ENCODE measurements at places on chromosomes 2 and 18.

- no peak for DNase-seq
Measured at GRCh38 chr18:79774111-79774510, 23.6 kb upstream of the KCNG2 start.

- DNase-seq = peak; percentile 65
Measured at GRCh38 chr18:23453680-23454058, 582 bp downstream of the RIOK3 start.

DNA sequence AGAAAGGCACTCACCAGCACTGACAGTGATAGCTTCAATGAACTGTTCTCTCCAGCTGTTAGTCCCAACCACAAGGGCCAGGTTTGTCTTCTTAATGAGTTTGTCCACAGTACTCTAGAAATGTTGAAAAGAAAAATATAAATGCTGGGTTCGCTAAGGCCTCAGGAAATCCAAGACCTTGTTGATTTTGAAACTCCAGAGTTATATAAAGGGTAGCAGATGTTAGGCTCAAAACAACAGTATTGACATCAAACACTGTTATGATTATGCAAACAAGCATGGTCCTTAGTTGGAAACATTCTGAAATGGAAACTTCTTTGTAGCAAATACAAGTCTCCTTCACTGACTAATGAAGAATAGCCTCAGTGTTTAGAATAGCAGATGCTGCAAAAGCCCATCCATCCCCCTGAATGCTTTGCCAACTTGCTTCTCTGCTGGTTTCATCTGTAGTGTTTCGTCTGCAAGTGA lies 291.1 kb downstream of the SLC8A1 start:
- DNase-seq = no peak

- DNase-seq = no peak
Measured at GRCh38 chr2:23321751-23322150, 63.2 kb upstream of the KLHL29 start.

DNA sequence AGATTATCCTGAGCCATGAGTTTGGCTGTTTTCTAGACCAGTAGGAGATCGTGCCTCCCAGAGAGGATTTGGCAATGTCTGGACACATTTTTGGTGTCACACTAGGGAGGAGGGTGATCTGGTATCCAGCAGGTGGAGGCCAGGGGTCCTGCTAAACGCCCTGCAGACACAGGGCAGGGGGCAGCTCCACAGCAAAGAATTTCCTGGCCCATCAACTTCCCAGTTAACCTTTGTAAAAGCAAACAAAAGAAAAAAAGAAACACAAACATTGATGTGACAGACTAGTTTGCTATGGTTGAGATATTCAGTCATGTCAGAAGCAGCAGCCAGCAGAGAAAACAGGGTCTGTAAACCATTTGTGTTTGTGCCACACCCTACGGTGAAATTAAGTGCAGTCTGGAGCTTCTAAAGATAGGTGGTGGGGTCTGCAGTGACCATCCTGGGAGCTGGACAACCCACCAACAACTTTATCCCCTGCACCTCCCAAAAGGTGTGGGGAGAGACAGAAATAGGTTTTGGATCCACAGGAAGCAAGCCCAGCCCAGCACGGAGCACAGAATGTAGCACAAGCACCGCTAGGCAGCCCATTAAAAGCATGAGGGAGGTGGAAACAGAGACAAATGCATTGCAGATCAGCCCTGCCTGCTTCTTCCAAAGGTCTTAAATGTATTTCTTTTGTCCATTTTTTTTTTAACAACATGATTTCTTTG lies 232.5 kb downstream of the MYT1L start:
- no peak for DNase-seq

- no peak for DNase-seq
Measured at GRCh38 chr18:74132201-74132600, 15.4 kb downstream of the FBXO15 start.

GRCh38 chr2:75311993-75312392 lies 112.7 kb upstream of the TACR1 start:
- DNase-seq = no peak

DNA sequence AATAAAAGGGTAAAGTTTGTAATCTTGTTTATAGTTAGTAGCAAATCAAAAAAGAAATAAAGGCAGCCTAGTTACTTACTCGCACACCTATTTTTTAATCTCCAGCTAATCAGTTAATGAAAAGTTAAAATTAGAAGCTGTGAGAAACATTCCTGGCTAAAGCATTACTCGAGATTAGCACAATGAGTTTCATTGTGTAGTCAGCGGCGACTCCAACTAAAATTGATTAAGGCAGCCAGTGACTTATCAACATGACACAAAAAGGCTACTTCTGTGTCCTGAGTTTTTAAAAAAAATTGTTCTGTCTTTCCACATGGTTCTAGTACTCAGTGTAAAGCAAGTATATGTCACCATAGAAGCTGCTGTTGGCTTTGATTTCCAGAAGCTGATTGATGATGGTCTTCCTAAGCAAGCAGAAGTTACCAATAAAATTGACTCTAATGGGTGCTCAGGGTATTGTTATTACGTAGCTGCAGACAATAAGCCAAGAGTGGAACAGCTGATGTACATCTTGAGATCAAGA lies 159.2 kb downstream of the CPS1 start:
- DNase-seq = no peak

GRCh38 chr2:101893681-101894381 lies 97.9 kb upstream of the IL1R2 start:
- DNase-seq = no peak

- peak; percentile 31 for DNase-seq
Measured at GRCh38 chr2:222756951-222757650, 85.6 kb downstream of the MOGAT1 start.

DNA sequence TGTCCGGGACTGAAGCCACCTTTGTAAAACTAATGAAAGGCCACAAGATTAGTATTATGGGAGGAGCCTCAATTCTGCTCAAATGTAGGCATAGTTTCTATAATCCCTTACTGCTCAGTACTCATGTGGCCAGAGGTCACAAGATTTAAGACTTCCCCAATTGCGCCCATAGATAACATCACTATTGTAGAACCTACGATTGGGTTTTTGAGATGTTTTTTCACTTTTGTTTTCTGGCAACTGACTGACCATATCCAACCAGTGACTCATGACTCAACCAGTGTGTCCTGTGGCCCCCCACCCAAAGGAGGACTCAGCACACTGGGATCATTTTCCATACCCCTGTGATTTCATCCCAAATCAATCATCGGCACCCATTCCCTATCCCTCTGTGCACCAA lies 15.2 kb upstream of the TSPYL6 start:
- DNase-seq = no peak

GRCh38 chr2:33419581-33420200 lies 56.8 kb upstream of the RASGRP3 start:
- peak; percentile 25 for DNase-seq

GRCh38 chr2:152166633-152167032 lies 8.9 kb downstream of the STAM2 start:
- peak; percentile 35 for DNase-seq

- DNase-seq = no peak
Measured at GRCh38 chr2:233853883-233854240, 473 bp downstream of the HJURP start.

- peak; percentile 77 for DNase-seq
Measured at GRCh38 chr18:76450452-76451395, 44.3 kb downstream of the ZNF516 start.

- DNase-seq = peak; percentile 28
Measured at GRCh38 chr18:11728249-11728648, 39.2 kb downstream of the GNAL start.

DNA sequence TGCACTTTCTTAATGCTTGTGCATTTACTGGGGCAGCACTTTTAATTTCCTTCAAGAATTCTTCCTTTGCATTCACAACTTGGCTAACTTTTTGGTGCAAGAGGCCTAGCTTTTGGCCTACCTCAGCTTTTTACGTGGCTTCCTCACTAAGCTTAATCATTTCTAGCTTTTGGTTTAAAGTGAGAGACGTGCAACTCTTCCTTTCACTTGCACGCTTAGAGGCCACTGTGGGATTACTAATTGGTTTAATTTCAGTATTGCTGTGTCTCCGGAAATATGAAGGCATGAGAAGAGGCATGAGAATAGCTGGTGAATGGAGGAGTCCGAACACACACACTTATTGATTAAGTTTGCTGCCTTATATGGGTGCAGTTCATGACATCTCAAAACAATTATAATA lies 354.1 kb downstream of the DLGAP1 start:
- no peak for DNase-seq

Data from cardiac fibroblast (primary cell).